Thoracic aorta (tissue), 2 donors: ENCODE measurements at places on chromosomes 11 and 22.
A peak's percentile ranks its signal among the peaks of the same experiment; 100 is the strongest.

DNA sequence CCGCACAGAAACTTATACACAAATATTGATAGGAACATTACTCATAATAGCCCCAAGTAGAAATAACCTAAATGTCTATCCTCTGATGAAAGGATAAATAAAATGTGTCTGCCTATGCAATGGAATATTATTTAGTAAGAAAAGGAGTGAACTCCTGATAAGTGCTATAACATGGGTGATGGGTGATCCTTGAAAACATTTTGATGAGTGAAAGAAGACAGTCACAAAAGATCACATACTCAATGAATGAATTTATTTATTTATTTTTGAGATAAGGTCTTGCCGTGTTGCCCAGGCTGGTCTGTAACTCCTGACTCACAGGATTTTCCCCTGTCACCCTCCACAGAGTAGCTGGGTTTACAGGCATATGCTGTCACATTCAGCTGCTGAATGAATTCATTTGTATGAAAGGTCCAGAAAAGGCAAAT is 17.3 kb downstream of the RNF121 start:
- DNase-seq, result no peak

DNA sequence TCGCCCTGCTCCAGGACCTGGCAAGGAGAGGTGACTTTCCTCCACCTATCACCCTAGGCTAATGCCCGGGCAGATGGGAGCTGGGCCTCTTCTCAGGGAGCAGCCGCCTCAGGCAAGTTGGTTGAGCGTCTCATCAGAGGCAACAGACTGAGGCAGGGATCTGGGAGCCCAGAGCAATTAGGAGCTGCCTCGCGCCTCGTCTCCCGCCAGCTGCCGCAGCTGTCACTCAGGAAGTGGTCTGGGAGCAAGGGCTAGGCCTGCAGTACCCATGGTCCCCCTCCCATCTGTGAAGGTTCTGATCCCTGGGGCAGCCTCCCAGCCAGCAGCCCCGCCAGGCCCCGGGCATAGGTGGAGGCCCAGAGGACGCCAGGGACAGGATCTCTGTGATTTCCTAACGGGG is 4.6 kb upstream of the CABP7 start:
- no peak for DNase-seq

DNA sequence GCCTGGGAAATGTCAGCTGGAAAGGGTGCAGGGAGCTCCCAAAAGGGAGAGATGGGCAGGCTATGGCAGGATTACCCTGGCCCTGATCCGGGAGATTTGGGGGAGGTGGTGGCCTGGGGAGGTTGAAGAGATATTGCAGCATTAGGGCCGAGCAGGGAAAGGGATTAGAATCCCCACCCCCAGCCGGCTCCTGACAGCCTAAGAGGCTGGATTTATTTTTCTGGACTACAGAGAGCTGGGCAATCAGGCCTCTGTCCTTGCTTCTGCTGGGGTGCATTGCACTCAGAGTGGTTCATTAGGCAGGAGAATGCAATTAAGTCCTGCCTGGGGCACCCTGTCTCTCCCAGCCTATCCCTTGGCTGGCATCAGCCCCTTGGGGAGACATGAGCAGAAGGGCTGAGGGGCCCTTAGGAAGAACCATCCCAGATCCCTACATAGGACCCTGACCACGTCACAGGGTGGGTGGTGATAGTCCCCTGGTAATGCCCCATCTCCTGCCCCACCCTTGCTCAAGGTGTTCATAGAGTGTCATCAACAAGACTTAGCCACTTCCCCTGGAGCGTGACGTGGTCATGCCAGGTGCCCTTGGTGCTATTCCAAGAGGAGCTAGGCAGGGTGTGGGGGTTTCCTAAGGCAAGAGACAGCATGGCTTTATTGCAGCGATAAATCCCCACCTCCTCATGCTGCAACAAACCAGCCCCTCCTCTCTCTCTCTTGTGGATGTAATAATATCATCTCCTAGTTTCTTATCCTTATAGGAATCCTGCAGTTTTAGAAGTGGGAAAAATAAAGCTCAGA is 38.4 kb upstream of the KLHL35 start:
- no peak for DNase-seq

- no peak for DNase-seq
These were observed 38.4 kb upstream of the HORMAD2 start for GRCh38 chr22:30041881-30042280.

- DNase-seq, result no peak
These were observed 607 bp downstream of the PLAAT3 start for GRCh38 chr11:63613517-63614135.

- no peak for DNase-seq
These were observed 64.5 kb downstream of the BARX2 start for GRCh38 chr11:129440028-129440713.

- DNase-seq, result no peak
These were observed 10.7 kb downstream of the MAML2 start for GRCh38 chr11:96332126-96332771.

DNA sequence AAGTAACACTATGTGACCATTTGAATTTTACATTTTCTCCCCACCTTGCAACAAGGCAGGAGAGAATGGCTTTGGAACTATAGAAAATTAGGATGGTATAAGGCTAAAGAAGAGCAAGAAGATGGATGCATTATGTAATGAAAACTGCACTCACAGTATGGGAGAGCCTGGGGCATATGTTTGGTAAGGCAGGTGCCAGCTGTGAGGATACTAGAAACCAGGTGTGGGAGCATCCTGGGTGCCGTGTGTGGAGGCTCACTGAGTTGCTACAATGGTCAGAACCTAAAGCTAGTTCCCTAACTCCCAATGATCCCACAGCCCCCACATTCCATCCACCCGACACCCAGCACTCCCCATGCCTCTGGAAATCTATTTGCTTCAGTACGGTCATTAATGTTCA is 42.9 kb downstream of the UBASH3B start:
- DNase-seq, result no peak

GRCh38 chr22:42317008-42317407 is 46.6 kb upstream of the TCF20 start:
- no peak for DNase-seq

GRCh38 chr11:108467091-108467823 is at the start of gene C11orf65:
Gene C11orf65 (minus strand): TSS chr11:108467529. CDS start chr11:108461559, 5,970 bp downstream.
- DNase-seq, result peak; percentile 90

DNA sequence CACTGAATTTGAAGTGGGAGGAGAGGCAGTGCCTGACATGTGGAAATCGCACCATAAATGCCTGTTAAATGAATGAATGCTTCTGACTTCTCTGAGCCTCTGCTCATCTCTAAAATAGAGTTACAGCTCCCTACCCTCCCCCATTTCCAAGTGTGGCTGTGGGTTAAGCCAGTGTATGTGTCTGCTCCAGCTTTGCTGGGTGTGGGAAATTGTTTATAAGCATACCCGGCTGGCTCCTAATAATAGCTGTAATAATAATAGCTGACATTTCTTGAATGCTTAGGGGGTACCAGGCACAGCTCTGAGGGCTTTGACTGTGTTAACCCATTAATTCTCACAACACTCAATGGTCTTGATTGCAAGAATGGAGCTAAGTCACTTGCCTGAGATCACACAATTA is 7.0 kb upstream of the FCHSD2 start:
- DNase-seq, result no peak

DNA sequence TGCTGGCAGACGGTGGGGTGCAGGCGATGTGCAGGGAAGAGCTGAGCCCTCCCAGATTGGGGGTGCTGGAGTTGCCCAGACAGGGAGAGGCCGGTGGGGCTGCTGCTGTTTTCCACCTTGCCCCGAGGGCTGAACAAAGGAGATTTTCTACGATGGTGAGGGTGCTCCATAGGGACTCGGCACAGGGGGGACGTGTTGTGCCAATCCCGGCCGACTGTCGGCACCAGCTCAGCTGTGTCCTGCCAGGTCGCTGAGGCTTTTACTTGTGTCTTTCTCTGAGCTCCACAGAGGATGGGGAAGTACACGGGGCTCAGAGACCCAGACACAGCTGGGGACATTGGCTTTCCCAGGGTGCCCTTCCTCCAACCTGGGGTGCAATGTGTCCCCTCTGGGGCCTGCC is 816.8 kb downstream of the BRD1 start:
- no peak for DNase-seq

GRCh38 chr11:88508759-88509581 is 171.4 kb upstream of the CTSC start:
- no peak for DNase-seq
